ENCODE measurements at places on chromosomes 12 and 14. TPM values are rescaled to one million over a fixed set of nuclear protein-coding genes. Genes with fewer than 3 reads are reported as not detected.
A peak's percentile ranks its signal among the peaks of the same experiment; 100 is the strongest.

GRCh38 chr14:22547948-22548750 is 40.9 kb downstream of the DAD1 start:
- no peak overlapping the region for H3K27ac ChIP-seq
- H3K4me1 ChIP-seq, result peaks cover 37% of the 10 kb centered on the region
- H3K4me3 ChIP-seq, result no peak overlapping the region
- H3K36me3 ChIP-seq, result no peaks in the 10 kb centered on the region

DNA sequence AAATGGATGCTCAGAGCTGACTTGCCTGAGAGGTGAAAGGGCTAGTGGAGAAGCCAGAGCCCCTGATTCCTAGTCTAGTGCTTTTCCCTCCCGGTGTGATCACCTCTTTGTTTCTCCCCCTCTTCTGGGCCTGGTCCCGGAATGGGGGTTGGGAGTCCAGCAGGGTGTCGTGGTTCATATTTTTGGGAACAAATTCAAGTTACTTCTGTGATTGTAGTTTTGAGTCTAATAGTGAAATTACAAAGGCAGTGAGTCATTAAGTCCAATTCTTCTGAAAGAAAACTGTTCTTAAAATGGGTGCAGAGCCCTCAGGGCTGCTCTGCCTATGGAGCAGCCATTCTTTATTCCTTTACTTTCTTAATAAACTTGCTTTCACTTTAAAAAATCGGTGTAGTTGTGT is 7.6 kb downstream of the SUSD6 start:
- no peak for DNase-seq
- H3K27me3 ChIP-seq, result no peaks in the 10 kb centered on the region
- peaks cover 65% of the 10 kb centered on the region for H3K4me1 ChIP-seq
- H3K27ac ChIP-seq, result peak overlapping the region; percentile 33
- H3K36me3 ChIP-seq, result no peaks in the 10 kb centered on the region

DNA sequence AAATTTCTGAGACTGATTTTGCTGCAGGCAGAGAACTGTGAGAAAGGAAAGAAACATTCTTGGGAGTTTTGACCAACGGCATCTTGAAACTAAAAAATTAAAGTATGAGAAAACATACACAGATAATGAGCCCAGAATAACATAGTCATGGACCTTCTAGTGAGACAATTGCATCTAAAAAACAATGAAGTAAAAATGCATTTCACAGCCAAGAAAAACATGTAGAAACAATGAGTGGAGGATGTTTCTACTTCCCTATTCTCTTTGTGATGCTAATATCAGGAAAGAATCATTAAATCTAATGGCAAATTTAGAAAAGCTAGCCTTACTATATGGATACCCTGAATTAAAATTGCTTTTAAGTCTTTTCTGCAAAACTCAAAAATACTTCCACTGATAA is 12.2 kb upstream of the PLEKHG7 start:
- no peaks in the 10 kb centered on the region for H3K4me1 ChIP-seq
- H3K4me3 ChIP-seq, result no peak overlapping the region
- H3K27ac ChIP-seq, result no peak overlapping the region
- no peak for DNase-seq
- H3K36me3 ChIP-seq, result no peaks in the 10 kb centered on the region

DNA sequence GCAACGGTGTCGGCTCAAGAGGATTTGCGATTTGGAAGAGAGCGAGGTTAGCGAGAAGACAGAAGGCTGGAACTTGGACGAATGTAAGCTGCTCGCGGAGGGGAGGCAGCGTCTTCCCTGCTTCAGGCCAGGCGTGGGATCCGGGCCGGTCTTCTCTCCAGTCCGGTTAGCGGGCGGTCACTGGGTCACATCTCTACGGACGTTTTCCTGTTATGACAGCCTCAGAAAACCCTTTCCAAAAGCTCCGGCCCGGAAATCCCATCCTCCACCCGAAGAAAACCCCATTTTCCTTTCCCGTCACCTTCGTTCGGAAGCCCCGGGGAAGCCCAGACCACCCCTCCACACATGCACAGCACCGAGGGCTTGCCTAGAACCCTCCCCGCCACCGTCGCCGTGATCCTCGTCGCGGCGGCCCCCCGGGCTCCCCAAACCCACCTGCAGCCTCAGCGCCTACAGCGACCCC is 268 bp downstream of the NDUFB1 start:
- no peaks in the 10 kb centered on the region for H3K27me3 ChIP-seq
- H3K36me3 ChIP-seq, result no peaks in the 10 kb centered on the region
- peak overlapping the region; percentile 86 for H3K4me3 ChIP-seq
- DNase-seq, result peak; percentile 39
- peaks cover 33% of the 10 kb centered on the region for H3K4me1 ChIP-seq
- peak overlapping the region; percentile 98 for H3K27ac ChIP-seq

GRCh38 chr12:110012137-110012536 is 12.9 kb downstream of the ANKRD13A start:
- H3K36me3 ChIP-seq, result peaks cover 29% of the 10 kb centered on the region
- no peak overlapping the region for H3K27ac ChIP-seq
- no peak overlapping the region for H3K4me3 ChIP-seq

- H3K27ac ChIP-seq, result no peak overlapping the region
- H3K27me3 ChIP-seq, result no peaks in the 10 kb centered on the region
- no peaks in the 10 kb centered on the region for H3K4me1 ChIP-seq
- no peak for DNase-seq
- no peak overlapping the region for H3K4me3 ChIP-seq
Measured at GRCh38 chr14:30134936-30135335, 207.3 kb upstream of the PRKD1 start.

DNA sequence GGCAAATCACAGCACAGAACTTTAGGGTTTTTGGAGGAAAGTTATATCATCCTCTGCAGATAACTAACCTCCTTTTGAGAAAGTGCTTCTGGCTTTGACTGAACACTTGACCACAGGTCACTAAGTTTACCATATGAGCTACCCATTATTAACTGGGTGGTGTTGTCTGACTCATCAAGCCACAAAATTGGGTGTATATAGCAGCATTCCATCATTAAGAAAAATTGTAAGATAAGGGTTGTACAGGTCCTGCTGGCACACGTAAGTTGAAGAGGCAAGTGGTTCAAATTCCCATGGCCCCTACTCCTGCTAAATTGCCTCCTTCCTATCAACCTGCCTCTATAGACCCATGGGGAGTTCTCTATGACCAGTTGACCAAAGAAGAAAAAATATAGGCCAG is 39.5 kb downstream of the L2HGDH start:
- no peak overlapping the region for H3K4me3 ChIP-seq
- H3K27me3 ChIP-seq, result no peaks in the 10 kb centered on the region
- no peaks in the 10 kb centered on the region for H3K4me1 ChIP-seq
- no peak overlapping the region for H3K27ac ChIP-seq
- no peaks in the 10 kb centered on the region for H3K36me3 ChIP-seq

DNA sequence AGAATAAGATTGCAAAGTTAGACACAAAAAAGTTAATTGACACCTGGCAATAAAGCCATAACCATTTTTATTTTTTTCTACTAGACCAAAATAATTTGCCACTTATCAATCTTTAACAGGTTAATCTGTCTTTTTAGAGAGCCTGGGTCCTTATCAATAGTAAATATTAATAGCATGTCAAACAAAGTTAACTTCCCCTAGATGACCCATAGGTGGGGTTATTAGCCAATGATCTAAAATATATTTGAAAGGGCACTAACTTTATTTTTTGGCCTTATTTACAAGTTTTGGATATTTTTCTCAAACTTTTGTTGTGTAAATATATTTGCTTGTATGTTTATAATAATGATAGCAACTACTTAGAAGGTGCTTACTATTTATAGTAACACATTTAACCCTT is 3.9 kb downstream of the ANKRD33 start:
- peaks cover 21% of the 10 kb centered on the region for H3K4me1 ChIP-seq
- H3K36me3 ChIP-seq, result no peaks in the 10 kb centered on the region
- H3K27me3 ChIP-seq, result peaks cover 52% of the 10 kb centered on the region

DNA sequence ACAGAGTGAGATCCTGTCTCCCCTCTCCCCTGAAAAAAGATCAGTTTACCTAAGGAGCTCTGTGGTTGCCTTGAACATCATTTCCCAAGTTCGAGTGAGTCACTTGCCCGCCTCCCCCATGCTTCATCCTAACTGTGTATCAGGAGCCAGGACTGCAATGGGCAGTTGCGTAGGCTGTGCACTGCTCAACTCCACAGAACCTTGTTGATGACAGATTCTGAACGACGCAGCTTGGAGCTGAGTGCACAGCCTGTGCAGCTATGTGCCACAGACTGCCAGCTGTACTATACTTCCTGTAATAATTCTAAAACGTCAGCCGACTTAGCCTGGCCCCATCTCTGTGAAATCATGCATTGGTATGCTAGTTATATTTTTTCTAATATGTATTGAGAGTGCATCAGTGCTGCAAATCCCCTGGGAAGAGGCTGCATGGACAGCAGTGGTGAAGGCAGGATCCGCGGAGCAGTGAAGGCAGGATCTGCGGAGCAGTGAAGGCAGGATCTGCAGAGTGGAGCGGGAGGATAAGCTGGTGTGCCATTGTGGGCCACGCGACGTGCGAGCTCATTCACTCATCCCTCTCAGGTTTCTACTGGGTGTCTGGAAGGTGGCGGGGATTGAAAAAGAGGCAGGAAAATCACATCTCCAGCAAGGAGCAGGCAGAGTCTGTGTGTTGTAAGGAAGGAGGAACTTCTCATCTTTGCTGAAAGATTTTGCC is 80.8 kb downstream of the GALNT9 start:
- no peaks in the 10 kb centered on the region for H3K4me1 ChIP-seq
- no peaks in the 10 kb centered on the region for H3K27me3 ChIP-seq
- H3K27ac ChIP-seq, result no peak overlapping the region
- H3K4me3 ChIP-seq, result no peak overlapping the region
- DNase-seq, result no peak

DNA sequence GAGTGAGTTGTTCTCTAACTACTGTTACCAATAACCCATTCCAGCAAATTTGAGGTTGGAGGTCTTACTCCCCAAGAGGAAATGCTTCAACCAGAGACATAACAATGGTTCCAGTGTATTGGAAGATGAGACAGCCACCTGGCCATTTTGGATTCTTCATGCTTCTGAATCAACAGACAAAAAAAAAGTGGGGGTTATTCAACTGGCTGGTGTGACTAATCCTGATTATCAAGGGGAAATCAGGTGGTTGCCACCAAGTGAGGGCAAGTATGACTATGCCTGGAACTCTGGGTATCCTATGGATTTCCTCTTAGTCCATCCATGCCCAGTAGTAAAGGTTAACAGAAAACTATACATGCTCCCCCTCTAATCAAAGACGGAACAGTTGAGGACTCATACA is 29.9 kb upstream of the ZNF641 start:
- H3K27ac ChIP-seq, result no peak overlapping the region
- no peak for DNase-seq
- H3K27me3 ChIP-seq, result no peaks in the 10 kb centered on the region

- H3K36me3 ChIP-seq, result no peaks in the 10 kb centered on the region
- H3K4me3 ChIP-seq, result no peak overlapping the region
- no peak overlapping the region for H3K27ac ChIP-seq
- DNase-seq, result no peak
- H3K4me1 ChIP-seq, result no peaks in the 10 kb centered on the region
- no peaks in the 10 kb centered on the region for H3K27me3 ChIP-seq
Measured at GRCh38 chr12:22173177-22173576, 127.2 kb downstream of the CMAS start.

DNA sequence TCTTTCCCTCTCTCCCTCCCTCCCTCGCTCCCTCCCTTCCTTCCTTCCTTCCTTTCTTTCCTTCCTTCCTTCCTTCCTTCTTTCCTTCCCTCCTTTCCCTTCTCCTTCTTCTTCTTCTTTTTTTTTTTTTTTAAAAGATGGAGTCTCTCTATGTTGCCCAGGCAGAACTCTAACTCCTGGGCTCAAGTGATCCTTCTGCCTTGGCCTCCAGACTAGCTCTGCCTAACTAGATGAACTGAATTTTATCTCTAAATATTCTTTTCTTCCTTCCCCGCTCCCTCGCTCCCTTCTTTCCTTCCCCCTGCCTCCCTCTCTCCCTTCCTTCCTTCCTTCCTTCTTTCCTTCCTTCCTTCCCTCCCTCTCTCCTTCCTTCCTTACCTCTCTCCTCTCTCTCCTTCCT is 170.5 kb upstream of the LHX5 start:
- H3K27me3 ChIP-seq, result peaks cover 44% of the 10 kb centered on the region
- no peaks in the 10 kb centered on the region for H3K4me1 ChIP-seq
- no peak overlapping the region for H3K27ac ChIP-seq
- no peak overlapping the region for H3K4me3 ChIP-seq
- DNase-seq, result no peak
- H3K36me3 ChIP-seq, result no peaks in the 10 kb centered on the region

- no peaks in the 10 kb centered on the region for H3K27me3 ChIP-seq
- no peak for DNase-seq
- H3K4me1 ChIP-seq, result no peaks in the 10 kb centered on the region
- no peak overlapping the region for H3K4me3 ChIP-seq
Measured at GRCh38 chr12:112595410-112595809, 176.7 kb downstream of the PTPN11 start.

- H3K4me3 ChIP-seq, result no peak overlapping the region
- no peak overlapping the region for H3K27ac ChIP-seq
- peaks cover 37% of the 10 kb centered on the region for H3K36me3 ChIP-seq
- H3K4me1 ChIP-seq, result peaks cover 13% of the 10 kb centered on the region
Measured at GRCh38 chr14:71713451-71713850, 218.8 kb upstream of the RGS6 start.

- no peaks in the 10 kb centered on the region for H3K36me3 ChIP-seq
- no peak overlapping the region for H3K27ac ChIP-seq
- H3K4me1 ChIP-seq, result no peaks in the 10 kb centered on the region
- H3K4me3 ChIP-seq, result no peak overlapping the region
- DNase-seq, result no peak
- no peaks in the 10 kb centered on the region for H3K27me3 ChIP-seq
Measured at GRCh38 chr12:127063339-127064072, 1203.5 kb upstream of the TMEM132C start.

GRCh38 chr14:101591121-101591520 is 29.8 kb downstream of the DIO3 start:
- H3K4me1 ChIP-seq, result no peaks in the 10 kb centered on the region
- no peaks in the 10 kb centered on the region for H3K27me3 ChIP-seq
- no peak overlapping the region for H3K27ac ChIP-seq
- peak; percentile 21 for DNase-seq

PTPRB gene
- 8.0 TPM for total RNA-seq

PRDM4 gene
- total RNA-seq, result 120 TPM

MIP gene
- not detected for total RNA-seq

SERPINA9 gene
- total RNA-seq, result not detected

KRT80 gene
- total RNA-seq, result not detected

RNU4-1 gene
- not detected for total RNA-seq

NGB gene
- total RNA-seq, result 47.2 TPM

PCNX4 gene
- total RNA-seq, result 26.9 TPM

PRR4 gene
- 334 TPM for total RNA-seq

RERG gene
- 29.9 TPM for total RNA-seq
